Upper lobe of right lung (tissue), 1 donor: ENCODE measurements at places on chromosomes 12 and 14.
A peak's percentile ranks its signal among the peaks of the same experiment; 100 is the strongest.

DNA sequence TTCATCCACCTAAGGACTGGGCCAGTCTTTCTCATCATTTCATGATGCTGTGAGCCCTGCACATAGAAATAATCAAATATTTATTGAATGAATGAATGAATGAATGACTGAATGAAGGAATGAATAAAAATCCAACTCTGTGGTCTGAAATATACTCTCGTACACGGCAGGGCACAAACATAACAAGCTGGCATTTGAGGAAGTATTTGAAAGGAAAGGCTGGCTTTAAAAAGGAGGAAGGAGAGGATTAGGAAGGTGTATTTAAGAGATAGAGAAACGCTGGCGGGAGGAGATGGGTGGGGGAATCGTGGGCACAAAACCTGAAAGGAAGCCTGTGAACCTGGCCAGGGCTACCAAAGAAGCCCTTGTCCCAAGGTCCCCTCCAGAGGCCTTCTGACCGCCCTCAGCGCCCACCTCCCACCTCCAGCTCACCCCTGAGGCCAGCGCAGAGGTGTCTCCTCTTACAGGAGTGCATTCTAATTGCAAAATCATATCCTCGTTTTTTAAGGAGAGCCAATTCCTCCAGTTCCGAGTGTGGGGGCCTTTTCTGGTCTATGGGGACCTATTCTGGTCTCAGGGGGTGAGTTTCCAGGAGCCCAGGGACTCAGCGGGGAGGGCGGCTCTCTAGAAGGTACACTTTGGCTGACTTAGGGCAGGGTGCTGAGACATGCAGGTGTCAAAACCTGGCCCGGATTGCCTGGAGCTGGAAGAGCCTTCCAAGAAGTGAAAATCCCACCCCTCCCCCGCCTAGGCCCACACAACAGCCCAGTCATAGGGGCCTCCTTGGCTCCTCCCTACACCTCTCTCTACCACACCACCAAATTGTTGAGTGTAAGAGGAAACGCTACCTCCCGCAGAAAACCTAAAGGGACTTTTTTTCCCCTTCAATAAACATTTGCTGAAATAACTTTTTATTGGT lies 8.7 kb upstream of the JDP2 start:
- DNase-seq, result peak; percentile 75
- no peaks in the 10 kb centered on the region for H3K36me3 ChIP-seq
- no peak overlapping the region for H3K4me3 ChIP-seq
- no peaks in the 10 kb centered on the region for H3K4me1 ChIP-seq

GRCh38 chr14:67357186-67357968 lies 2.2 kb downstream of the ATP6V1D start:
- no peak overlapping the region for H3K27ac ChIP-seq
- no peak overlapping the region for H3K4me3 ChIP-seq
- no peaks in the 10 kb centered on the region for H3K27me3 ChIP-seq

DNA sequence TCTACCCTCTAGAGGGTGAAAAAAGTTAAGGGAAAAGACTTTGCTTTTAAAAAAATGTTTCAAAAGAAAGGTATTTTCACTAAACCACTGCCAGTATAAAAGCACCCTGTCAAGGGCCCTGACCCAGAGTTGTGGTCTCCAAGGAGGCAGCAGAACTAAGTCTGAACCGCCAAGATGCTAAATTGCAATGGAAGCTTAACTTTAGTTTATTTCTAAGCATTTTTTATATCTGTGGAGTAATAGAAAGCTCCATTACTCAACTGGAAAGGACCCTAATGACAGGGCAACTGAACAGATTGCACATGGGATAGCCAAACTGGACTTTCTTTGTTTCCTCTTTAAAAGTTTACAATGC lies 379.8 kb downstream of the NAV3 start:
- H3K4me1 ChIP-seq, result no peaks in the 10 kb centered on the region
- no peak overlapping the region for H3K4me3 ChIP-seq
- no peak for DNase-seq
- no peaks in the 10 kb centered on the region for H3K36me3 ChIP-seq
- no peak overlapping the region for H3K27ac ChIP-seq

DNA sequence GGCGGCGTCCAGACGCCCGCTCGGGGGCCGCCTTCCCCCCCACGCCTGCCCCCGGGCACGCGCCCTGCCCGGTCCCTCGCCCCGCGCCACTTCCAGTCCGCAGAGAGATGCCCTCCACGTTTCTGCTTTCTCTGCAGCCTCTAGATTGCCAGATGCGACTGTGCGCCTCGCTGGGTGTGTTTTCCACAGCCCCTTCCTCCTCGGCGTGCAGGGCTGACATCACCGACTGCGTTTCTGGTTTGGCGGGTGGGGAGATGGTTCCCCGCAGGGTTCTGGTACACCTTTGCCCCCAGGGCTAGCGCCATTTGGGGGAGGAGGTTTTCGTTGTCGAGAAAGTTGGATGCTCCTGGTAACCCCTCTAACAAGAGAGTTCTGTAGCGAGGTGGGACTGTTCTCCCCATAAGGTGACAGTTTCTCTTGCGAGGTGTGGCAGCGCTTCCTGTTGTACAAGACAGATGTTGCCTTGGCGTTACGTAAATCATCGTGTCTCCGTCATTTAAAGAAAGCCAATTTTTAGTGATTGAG lies 1.5 kb downstream of the CALM1 start:
- peaks cover 36% of the 10 kb centered on the region for H3K36me3 ChIP-seq
- H3K27ac ChIP-seq, result peak overlapping the region; percentile 89
- H3K4me1 ChIP-seq, result peaks cover 42% of the 10 kb centered on the region

DNA sequence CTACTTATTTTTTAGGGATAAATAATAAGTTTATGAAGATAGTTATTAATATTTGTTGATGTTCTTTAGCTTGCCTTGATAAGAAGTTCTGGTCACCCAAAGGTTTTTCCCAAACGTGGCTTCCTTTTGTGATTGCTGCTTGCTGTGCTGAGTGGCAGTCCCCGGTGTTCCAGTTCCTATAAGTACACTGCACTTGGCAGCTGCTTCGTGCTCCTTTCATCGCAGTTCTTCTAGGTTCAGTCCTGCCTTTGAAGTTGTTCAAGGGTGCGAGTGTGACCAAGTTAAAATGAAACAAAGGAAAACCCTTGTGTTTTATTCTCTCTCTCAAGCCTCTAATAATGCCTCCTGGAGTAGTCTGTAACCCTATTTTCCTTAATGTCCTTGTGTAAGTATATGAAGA lies 128.5 kb upstream of the ATF1 start:
- peaks cover 13% of the 10 kb centered on the region for H3K4me1 ChIP-seq
- no peak overlapping the region for H3K27ac ChIP-seq
- no peaks in the 10 kb centered on the region for H3K36me3 ChIP-seq
- H3K4me3 ChIP-seq, result no peak overlapping the region

DNA sequence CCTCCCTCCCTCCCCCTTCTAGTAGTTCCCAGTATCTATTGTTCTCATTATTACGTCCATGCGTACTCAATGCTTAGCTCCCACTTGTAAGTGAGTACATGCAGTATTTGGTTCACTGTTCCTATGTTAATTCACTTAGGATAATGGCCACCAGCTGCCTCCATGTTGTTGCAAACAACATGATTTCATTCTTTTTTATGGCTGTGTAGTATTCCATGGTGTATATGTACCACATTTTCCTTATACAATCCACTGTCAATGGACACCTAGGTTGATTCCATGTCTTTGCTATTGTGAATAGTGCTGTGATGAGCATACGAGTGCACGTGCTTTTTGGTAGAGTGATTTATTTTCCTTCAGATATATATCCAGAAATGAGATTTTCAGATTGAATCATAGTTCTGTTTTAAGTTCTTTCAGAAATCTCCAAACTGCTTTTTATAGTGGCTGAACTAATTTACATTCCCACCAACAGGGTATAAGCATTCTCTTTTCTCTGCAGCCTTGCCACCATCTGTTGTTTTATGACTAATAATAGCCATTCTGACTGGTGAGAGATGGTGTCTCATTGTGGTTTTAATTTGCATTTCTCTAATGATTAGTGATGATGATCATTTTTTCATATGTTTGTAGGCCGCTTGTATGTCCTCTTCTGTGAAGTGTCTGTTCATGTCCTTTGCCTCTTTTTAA lies 17.9 kb upstream of the CLEC7A start:
- peaks cover under 1% of the 10 kb centered on the region for H3K4me1 ChIP-seq
- H3K27me3 ChIP-seq, result no peaks in the 10 kb centered on the region
- H3K4me3 ChIP-seq, result no peak overlapping the region
- no peaks in the 10 kb centered on the region for H3K36me3 ChIP-seq

DNA sequence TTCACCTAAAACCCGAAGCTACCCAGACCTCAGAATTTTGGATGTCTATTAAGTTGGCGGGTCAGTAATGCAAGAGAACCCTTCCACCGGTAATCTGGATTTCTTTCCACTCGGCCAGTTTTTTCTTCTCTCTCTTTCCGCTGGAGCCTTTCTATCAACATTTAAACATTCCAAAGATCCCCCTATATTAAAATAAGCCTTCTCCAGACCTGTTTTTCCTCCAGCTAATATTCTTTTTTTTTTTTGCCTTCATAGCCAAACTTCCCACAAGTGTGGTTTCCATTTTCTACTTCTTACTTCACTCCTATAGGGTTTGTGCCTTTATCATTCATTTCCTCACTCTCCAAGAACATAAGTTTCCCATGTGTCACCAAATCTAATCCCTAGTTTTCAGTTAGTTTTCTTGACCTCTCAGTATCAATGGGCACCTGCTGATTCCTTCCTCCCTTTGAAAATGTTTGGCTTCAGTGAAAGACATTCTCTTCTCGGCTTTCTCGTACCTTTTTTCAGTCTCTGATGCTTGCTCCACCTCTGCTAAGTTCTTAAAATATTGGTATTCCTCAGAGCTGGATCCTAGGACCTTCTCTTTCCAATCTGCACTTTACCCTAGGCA lies 583 bp upstream of the SDR39U1 start:
- peaks cover 29% of the 10 kb centered on the region for H3K36me3 ChIP-seq
- no peak for DNase-seq

GRCh38 chr12:93698307-93699092 lies 21.3 kb downstream of the CRADD start:
- peaks cover 24% of the 10 kb centered on the region for H3K4me1 ChIP-seq
- H3K27ac ChIP-seq, result no peak overlapping the region
- H3K27me3 ChIP-seq, result no peaks in the 10 kb centered on the region
- DNase-seq, result no peak
- no peak overlapping the region for H3K4me3 ChIP-seq
- no peaks in the 10 kb centered on the region for H3K36me3 ChIP-seq

- H3K36me3 ChIP-seq, result no peaks in the 10 kb centered on the region
- H3K4me3 ChIP-seq, result no peak overlapping the region
- peaks cover 4% of the 10 kb centered on the region for H3K4me1 ChIP-seq
- DNase-seq, result no peak
- no peaks in the 10 kb centered on the region for H3K27me3 ChIP-seq
Observed at GRCh38 chr12:69490920-69491643, 20.9 kb downstream of the FRS2 start.

- no peak overlapping the region for H3K4me3 ChIP-seq
- H3K27me3 ChIP-seq, result no peaks in the 10 kb centered on the region
- no peak for DNase-seq
- H3K36me3 ChIP-seq, result no peaks in the 10 kb centered on the region
- no peak overlapping the region for H3K27ac ChIP-seq
Observed at GRCh38 chr12:127771546-127771945, 495.4 kb upstream of the TMEM132C start.

- no peak overlapping the region for H3K4me3 ChIP-seq
- DNase-seq, result no peak
- H3K27ac ChIP-seq, result no peak overlapping the region
- H3K27me3 ChIP-seq, result no peaks in the 10 kb centered on the region
Observed at GRCh38 chr14:64508215-64508776, 3.7 kb downstream of the ZBTB1 start.

DNA sequence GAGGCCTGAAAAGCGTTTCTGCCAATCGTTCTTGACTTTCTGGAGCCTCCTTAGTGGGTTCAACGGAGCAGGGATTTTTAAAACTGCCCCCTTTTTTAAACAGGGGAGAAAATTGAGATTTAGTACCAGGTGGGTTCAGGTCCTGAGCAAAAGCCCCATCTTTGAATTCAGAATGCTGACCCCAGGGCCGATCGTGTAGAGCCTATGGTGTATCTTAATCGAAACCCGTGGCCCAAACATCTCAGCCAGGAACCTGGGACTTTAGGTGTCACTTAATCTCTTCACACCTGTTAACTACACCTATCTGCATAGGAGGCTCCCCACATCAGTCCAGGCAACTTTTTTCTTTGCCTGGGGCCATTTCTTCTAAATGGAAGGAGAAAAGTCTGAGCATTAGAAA lies 6.4 kb upstream of the TBX5 start:
- H3K27me3 ChIP-seq, result peaks cover 77% of the 10 kb centered on the region
- H3K36me3 ChIP-seq, result no peaks in the 10 kb centered on the region
- no peak for DNase-seq
- peak overlapping the region; percentile 79 for H3K27ac ChIP-seq
- H3K4me3 ChIP-seq, result peak overlapping the region; percentile 55

DNA sequence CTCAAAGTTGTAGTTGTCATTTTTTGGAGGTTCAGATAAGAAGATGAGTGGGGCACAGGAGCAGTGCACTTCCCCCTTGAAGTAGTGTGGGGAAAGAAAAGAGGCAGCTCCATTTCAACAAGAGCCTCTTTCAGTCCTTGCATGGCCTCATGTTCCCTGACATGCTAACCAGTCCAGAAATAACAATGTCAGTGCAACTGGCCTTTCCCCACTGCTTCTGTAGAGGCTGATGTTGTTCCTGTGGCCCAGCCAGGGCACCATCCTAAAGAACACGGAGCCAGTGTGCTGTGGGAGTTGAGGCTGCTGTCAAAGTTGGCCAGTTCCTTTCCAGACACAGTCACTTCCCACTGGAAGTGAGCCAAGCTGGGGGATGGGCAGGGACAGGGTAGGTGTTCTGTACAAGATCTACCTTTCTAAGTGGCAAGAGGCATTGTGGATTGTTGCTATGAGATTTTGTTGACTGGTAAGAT lies 77.7 kb upstream of the SLC38A2 start:
- H3K4me1 ChIP-seq, result peaks cover 22% of the 10 kb centered on the region
- peak; percentile 66 for DNase-seq
- no peaks in the 10 kb centered on the region for H3K27me3 ChIP-seq

DNA sequence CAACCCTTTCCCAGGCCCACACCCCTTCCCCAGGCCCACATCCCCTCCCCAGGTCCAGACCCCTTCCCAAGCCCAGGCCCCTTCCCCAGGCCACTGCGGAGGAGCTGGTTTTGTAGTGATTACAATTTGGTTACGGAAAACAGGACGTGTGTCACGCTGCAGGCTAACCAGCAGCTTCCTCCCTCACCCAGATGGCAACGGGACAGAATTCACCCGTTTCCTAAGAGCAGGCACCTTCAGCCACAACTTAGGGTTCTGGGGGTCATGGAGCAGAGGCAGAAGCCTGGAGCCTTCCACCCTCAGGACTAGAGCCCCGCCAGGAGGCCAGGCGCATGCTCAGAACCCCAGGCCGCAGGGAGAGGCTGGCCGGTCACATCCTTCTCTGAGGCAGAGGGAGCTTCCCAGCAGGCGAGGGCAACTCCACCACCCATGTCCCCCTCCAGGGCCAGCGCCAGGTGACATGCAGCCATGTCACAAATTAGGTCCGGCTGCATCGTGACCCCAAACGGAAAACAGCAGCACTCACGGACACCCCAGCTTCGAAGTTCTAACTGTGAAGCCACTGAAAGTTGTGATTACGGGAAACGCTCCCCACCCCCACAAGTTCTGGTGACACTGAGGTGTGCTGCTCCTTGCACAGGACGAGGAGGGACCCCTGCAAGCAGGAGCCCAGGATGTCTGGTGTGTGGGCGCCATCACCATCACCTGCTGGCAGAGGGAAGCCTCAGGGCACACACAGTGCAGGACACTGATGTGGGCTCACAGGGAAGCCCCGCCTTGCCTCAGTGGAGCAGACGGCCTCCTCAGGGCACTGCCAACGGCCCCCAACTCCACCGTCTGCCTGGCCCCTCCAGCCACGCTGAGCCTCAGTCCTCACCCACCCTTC lies 7.7 kb downstream of the BRF1 start:
- no peak overlapping the region for H3K27ac ChIP-seq
- H3K27me3 ChIP-seq, result no peaks in the 10 kb centered on the region
- DNase-seq, result no peak
- H3K4me3 ChIP-seq, result no peak overlapping the region
- peaks cover 17% of the 10 kb centered on the region for H3K4me1 ChIP-seq
